ENCODE measurements at places on chromosomes 11 and 22.

- no peak for DNase-seq
Observed at GRCh38 chr11:66815646-66816045, 27.6 kb upstream of the RCE1 start.

DNA sequence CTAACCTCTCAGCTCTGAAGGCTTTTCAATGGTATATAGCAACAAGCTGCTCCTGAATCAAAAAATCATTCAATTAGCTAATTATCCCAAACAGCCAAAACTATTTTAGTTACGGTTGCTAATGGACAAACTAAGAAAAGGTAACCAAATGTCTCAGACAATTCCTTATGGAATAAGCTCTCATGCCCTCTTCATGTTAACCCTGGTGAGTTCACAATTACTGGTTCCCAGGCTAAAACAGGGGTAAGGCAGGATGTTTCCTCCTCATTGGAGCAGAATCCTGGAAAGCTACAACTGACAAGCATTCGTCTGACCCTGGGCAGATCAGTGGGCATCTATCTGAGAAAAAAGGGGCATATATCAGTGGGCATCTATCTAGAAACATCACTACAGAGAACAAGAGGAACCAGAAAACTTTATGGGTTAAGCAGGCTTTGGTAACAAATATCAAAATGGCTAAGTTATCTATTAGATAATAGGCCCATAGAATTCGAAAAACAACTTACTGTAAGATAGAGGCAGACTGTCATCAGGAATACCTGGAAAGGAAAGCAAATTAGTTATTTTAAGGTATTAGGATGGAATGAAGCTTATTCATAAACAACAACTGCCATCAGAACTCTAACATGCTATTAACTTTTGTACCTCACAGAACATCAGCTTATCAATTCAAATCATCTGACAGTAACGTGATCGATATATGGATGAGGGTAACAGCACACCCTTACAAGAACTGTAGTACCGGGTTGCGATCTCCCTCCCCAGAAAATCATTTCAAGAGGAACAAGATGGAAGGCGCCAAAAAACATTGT is 14.8 kb upstream of the WDR74 start:
- DNase-seq = no peak

DNA sequence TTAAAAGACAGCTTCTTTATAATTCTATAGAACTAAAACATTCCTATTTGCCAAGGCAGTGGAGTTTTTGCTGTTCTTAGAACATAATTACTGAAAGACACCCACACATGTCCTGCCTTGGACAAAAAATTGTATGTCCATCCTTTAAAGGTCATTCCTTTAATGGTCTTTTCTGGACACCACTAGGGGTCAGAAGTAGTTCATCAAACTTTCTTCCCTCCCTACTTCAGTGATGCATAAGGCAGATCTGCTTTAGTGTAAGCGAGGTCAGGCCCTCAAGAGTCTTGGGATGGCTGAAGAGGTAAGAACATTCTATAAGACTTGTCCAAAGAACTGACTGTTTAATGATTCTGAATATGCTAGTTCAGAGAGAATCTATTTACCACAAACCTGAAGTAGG is 4.3 kb upstream of the OR51V1 start:
- DNase-seq = no peak

DNA sequence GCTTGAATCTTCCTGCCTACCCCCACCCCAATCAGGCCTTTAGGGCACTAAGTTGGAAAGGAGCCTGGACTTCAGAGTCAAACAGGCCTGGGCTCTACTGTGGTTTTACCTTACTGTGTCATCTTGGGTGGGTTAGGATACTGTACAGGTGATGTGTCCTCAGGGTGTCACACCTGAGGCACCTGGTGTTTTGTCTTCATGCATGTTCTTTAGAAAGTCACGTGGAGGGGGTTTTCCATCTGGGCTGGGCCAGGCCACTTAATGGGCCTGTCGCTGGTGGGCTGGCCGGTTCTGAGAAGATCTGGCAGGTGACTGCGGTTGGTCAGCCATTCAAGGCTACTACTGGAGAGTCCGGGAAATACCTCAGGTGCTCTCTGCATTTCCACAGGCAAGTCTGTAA is 92.6 kb downstream of the SWAP70 start:
- DNase-seq = no peak

Data from cortex of kidney (tissue), 1 donor.